ENCODE measurements at places on chromosomes 12 and 14.
A peak's percentile ranks its signal among the peaks of the same experiment; 100 is the strongest.

- no peak for DNase-seq
Observed at GRCh38 chr12:110717037-110717436, 25.7 kb downstream of the PPP1CC start.

- no peak for DNase-seq
Observed at GRCh38 chr14:102241147-102241546, 63.8 kb downstream of the MOK start.

- peak; percentile 25 for DNase-seq
Observed at GRCh38 chr12:27467641-27468040, 21.1 kb downstream of the SMCO2 start.

DNA sequence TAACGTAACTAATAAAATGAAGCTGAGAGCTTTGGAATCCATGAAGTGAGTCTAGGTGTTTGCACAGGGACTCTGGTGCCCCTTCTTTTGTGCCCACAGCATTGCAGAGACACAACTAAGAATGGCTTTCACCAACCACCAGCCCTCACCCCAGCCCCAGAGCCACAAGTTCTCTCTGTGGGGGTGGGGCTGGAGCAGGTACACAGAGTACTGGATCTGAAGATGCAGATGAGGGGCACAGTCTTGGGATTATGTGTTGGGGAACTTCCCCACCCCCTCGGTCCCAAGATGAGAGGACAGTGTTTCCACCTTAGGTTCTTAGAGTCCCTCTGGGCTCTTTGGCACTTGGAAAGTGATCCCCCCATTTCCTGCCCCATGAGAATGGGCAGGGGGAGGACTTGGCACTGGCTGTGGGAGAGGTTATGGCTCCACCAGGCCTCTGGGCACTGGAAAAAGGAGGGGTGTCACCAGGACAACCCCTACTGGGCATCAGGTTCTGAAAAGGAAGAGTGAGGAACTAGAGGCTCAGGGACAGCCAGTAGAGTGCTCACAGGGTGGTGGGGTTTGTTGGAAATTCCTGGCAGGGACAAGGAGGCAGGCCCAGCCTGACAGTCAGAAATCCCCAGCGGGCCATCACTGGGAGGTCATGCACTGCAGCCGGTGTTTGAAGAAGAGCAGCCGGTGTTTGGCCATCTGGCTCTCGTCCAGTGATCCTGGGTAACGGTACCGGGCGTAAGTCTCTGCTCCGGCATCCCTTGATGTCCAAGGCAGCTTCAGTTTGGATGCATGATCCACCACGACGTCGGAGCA, 6.7 kb downstream of the B4GALNT1 start:
- DNase-seq: no peak

DNA sequence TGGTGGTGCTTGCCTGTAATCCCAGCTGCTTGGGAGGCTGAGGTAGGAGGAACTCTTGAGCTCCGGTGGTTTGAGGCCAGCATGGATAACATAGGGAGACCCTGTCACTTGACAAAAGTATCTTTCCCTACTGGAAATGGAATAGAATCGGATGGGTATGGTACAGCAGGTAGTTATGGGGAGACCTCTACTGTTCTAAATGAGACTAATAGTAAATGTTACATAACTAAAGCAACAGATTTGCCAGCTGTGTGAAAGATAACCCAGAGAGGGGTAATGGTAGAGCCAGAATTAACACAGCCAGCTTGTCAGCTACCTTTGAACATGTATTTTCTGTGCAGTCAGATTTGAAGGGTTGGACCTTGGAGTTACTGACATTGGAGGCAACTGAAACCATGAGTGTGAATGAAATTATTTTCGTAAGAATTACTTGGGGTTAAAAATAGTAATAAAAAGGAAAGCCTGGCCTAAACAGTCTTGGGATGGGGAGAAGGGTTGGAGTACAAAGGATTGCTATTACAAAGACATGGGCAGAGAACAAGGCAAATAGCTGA, 21.7 kb upstream of the NUP107 start:
- no peak for DNase-seq

- no peak for DNase-seq
Observed at GRCh38 chr14:95541346-95541745, 6.5 kb downstream of the GLRX5 start.

- no peak for DNase-seq
Observed at GRCh38 chr12:46126050-46126727, 135.8 kb upstream of the SCAF11 start.

GRCh38 chr14:91830777-91831176, 36.6 kb downstream of the TC2N start:
- peak; percentile 76 for DNase-seq

- DNase-seq: no peak
Observed at GRCh38 chr14:96627811-96628775, 125.9 kb downstream of the PAPOLA start.

GRCh38 chr12:31026202-31026601, 47.5 kb upstream of the DDX11 start:
- no peak for DNase-seq

All from GM12865 (cell line).